Tibial artery (tissue), 4 donors: ENCODE measurements at places on chromosomes 4 and X.

DNA sequence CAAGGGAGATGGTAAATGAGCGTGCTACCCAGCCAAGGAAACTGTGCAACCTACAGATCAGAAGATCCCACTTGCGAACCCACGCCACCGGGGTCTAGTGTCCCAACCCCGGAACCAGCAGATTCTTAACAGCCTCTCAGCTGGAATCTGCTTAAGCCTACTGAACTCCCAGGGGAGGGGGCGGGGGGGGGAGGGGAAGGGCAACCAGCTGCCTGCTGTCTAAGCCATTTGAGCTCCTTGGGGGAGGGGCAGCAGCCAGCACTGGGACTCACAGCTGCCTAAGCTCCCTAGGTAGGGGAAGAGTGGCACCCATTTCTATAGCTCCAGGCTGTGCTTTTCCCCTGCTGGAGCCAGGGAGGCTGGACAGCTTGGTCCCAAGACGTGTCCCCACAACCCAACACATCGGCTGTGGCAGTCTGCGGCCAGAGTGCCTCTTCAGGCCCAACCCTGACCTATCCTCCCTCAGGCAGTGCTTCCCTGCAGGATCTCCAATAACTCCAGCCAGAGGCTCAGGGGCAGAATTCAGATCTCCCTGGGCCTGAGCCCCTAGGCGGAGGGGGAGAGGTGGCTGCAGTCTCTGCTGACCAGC, 289.2 kb downstream of the LDB2 start:
- DNase-seq: no peak

DNA sequence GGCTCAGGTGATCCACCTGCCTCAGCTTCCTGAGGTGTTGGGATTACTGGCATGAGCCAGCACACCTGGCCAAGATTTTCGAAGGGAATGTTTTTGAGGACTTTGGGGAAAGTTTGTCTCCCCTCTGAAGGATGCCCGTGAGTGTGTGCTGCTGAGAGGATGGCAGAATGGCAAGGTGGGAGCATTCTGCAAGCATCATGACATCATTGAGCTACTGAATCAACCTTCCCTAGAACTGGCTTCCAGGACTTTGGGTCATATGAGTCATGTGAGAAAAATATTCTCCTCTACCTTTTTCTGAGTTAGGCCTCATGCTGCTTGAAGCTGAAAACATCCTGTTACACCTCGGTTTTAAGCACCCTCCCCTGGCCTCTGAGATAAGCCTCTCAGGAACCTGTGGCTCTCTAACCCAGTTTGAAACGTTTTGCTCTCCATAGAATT, 31.0 kb downstream of the TMEM131L start:
- DNase-seq: no peak

DNA sequence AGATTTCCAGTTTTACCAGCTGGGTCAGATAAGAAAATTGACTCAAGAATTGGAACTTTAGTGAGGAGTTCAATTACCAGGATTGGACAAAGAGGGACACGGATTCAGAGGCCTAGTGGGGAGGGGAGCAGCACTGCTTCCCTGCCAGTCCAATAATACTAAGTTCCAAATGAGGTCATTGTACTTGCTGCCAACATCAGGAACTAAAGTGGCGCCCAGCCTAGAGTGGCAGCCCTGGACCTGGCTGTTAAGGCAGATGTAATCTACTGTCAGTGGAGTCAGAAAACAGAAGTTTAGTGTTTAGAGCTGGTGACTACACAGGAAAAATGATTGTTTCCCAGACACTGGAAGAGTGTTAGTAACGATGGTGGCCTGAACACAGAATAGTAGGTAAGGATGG, 42.7 kb upstream of the RAPGEF2 start:
- DNase-seq: no peak

GRCh38 chr4:124867536-124867935, 155.0 kb upstream of the ANKRD50 start:
- DNase-seq: no peak

- DNase-seq: peak; percentile 42
These were observed 10.8 kb upstream of the SFRP2 start for GRCh38 chr4:153799694-153800074.

GRCh38 chrX:121258545-121258944, 211.1 kb downstream of the GLUD2 start:
- no peak for DNase-seq

DNA sequence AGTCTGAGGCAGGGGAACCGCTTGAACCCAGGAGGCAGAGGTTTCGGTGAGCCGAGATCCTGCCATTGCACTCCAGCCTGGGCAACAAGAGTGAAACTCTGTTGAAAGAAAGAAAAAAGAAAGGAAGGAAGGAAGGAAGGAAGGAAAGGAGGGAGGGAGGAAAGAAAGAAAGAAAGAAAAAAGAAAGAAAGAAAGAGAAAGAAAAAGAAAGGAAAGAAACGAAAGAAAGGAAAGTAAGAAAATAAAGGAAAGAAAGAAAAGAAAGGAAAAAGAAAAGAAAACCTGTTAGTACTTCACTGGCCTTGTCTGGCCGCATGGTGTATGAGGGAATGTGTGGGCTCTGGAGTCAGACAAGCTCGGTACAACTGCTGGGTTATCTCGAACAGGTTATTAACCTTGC, 20.8 kb upstream of the MAGEA1 start:
- no peak for DNase-seq

DNA sequence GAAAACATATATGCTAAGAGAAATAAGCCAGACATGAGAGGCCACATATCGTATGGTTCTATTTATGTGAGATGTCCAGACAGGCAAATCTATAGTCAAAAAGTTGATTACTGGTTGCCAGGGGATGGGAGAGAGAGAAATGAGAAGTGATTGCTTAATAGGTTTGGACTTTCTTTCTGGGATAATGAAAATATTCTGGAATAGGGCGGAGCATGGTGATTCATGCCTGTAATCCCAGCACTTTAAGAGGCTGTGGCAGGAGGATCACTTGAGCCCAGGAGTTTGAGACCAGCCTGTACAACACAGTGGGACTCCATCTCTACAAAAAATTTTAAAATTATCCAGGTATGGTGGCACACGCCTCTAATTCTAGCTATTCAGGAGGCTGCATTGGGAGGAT, 22.4 kb downstream of the RBM47 start:
- DNase-seq: no peak

- DNase-seq: no peak
These were observed 671.2 kb upstream of the GALNTL6 start for GRCh38 chr4:171142045-171142444.

DNA sequence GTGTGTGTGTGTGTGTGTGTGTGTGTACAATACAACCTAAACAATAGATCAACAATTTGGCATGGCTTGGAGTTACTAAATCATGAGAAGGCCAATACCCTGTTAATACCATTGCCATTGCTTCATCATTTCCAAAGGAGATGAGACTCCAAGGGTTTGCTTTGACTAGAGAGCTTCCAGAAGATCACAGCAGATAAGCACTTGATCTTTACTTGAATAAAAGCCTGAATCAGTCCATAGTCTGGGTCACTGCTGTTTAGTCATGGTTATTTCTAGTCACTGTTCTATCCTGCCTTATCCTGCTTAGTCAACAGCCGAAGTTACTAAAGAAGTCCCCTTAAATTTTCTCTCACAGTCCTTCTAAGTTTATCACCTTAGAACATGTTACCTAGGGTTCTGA, 58.2 kb downstream of the RAB40AL start:
- DNase-seq: no peak

- DNase-seq: no peak
These were observed 563.1 kb downstream of the INPP4B start for GRCh38 chr4:142282870-142283431.

DNA sequence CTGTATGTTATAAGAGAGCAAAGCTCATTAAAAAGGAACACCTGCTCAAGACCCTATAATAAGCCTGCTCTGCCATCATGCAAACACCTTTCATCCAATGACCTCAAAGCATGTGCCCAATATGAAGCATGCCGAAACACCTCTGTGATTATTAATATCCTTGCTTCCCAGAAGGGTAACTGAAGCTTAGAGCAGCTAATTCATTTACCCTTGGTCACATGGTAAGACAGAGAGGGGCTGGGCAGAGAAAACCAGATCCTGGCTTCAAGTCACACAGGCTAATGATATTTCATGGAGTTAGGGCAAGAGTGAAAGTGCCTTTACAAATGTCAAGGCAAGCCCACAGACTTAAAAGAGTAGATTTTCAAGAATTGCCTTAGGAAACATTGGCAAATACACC, 5.6 kb downstream of the AMOT start:
- no peak for DNase-seq

GRCh38 chr4:13190093-13190721, 293.9 kb downstream of the RAB28 start:
- no peak for DNase-seq

DNA sequence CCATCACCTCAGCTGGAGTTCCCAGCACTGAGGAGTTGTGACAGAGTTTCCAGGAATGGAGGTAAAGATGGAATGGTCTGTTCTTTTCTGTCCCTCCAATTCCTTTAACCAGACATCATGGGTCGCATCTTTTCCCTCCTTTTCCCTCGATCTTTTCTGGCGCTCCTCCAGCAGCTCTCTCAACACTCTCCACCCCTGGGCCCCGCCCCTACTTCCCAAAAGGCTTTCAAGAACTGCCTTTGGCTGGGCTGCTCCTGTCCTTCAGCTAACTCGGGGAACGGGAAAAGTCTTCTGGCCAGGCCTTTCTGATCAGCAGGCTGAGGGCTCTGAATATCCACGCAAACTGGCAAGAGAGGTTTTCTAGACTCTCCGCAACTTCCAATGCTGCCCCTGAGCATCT, 34.0 kb downstream of the UTP14A start:
- no peak for DNase-seq

GRCh38 chr4:14168919-14169318, 541.4 kb upstream of the BOD1L1 start:
- peak; percentile 43 for DNase-seq

- no peak for DNase-seq
These were observed 101.6 kb downstream of the FGF16 start for GRCh38 chrX:77548751-77549150.

DNA sequence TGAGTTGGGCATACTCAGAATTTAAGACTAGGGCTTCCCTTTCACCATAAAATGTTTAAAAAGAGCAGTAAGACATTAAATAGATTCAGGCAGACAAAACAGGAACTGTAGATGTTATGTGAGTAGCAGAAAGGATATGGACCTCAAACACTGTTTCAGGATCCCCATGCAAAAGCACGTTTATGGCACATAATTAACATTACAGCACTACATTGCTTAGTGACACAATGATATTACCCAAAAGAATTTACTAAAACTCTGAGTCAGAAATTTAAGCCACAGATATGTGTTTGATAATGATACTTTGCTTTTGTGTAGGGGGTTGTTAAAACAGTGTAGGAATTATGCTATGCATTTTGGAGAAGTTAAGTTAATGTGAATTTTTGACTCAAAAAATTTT, 266.3 kb downstream of the PDGFC start:
- DNase-seq: no peak

DNA sequence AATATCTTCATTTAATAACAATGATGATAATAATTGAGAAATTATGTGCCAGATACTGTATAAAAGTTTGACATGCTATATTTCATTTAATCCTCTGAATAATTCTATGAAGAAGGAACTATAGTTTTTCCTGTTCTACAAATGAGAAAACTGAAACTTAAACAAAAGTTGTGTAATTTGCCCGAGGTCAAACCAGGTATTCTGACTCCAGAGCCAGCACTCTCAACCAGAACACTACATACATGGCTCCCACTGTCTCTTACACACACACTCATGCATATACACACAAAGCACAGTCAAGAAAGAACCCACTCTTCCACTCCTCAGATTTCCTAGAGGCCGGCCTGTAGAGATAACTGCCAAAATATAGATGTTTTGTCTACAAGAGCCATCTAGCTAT, 374.0 kb upstream of the EMCN start:
- DNase-seq: no peak

DNA sequence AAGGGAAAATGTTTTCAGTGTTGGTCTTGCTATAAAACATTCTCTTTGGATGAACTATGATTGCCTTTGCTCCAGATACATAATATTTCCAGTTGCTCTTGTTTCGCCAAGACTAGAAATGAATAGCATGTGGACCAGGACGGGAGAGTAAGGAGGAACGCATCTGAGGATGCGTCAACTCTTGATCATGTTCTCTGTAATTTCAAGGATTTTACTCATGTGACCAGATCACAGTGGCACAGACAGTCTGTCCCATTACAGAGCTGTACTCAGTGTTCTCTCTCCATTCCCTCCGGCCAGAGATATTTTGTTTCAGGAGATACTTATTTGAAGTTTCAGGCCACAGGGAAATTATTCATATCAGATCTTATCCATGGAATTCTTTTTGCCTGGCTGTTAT, 266.6 kb downstream of the MID1IP1 start:
- no peak for DNase-seq

DNA sequence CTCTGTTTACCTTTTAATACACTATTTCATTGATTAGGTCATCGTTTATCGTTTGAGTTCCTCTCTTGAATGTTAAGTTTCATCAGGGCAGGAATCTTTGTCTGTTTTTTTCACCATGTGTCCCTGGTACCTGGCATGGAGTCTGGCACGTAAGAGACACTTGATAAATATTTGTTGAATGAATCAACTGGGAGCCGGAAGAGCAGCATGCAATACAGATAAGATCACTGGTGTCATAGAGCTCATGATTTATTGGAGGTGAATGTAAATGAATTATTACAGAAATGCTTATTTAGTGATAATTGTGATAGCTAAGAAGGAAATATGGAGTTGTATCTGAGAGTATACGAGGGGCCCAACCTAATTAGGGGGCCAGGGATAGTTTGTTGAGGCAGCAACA, 62.8 kb downstream of the UCHL1 start:
- DNase-seq: no peak

GRCh38 chr4:169963998-169964397, 62.2 kb downstream of the MFAP3L start:
- no peak for DNase-seq

GRCh38 chrX:132077912-132078311, 49.9 kb downstream of the FRMD7 start:
- no peak for DNase-seq

GRCh38 chrX:283115-283845, 2.1 kb downstream of the PLCXD1 start:
- DNase-seq: peak; percentile 94

- no peak for DNase-seq
These were observed 8.5 kb upstream of the TCEAL9 start for GRCh38 chrX:103347682-103348397.

DNA sequence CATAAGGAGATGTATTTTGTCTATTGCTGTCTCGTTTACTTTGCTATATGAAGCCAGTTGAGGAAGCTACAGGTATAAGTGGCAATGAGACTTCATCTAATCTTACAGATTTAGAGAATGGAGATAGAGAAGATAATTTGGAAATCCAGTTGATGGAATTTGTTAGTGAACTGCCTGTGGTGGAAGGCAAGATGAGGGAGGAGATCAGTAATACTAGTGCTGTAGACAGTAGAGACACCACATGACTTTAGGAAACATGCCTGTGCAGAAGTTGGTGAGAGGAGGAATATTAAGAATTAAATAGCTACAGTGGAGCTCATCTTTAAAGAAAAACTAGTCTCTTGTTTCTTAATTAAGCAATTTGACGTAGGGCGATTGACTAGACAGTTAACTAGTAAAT, 51.3 kb downstream of the RBPJ start:
- DNase-seq: no peak

GRCh38 chr4:150178161-150178560, 99.9 kb downstream of the DCLK2 start:
- DNase-seq: no peak
